Pancreas (tissue), 10 donors: ENCODE measurements at places on chromosomes 7 and 10. TPM values are rescaled to one million over a fixed set of nuclear protein-coding genes. Genes with fewer than 3 reads are reported as not detected.
A peak's percentile ranks its signal among the peaks of the same experiment; 100 is the strongest.

The CHPF2 gene
- 14.7 TPM for total RNA-seq

The CABCOCO1 gene
- total RNA-seq, result not detected

The CTAGE15 gene
- total RNA-seq, result 0.40 TPM

The TCERG1L gene
- total RNA-seq, result 0.39 TPM

The LRRC18 gene
- total RNA-seq, result not detected

The PRRT4 gene
- total RNA-seq, result 0.75 TPM

The SMKR1 gene
- total RNA-seq, result 0.98 TPM

The NOS3 gene
- total RNA-seq, result 1.0 TPM

The PNLIP gene
- total RNA-seq, result 6,750 TPM

GRCh38 chr10:26391701-26392695 lies 46.1 kb upstream of the APBB1IP start:
- no peaks in the 10 kb centered on the region for H3K4me1 ChIP-seq

DNA sequence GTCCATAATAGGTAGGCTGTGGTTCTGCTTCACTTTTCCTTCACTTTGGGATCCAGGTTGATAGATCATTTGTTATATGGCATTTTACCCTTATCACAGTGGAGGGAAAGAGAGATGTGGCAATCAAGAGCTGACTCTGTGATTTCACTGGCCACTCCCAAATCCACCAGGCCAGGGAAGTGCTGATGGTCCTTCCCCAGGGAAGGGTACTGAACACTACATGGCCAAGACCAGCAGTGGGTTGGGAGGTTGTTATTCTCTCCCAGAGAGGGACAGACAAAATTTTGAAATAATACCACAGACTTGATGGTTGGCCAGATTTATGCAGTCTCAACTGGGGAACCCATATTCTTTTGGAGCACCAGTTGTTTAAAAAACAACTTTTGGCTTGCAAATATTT lies 102.5 kb downstream of the SND1 start:
- no peak overlapping the region for H3K4me3 ChIP-seq
- H3K36me3 ChIP-seq, result no peaks in the 10 kb centered on the region
- peaks cover 3% of the 10 kb centered on the region for H3K4me1 ChIP-seq
- no peaks in the 10 kb centered on the region for H3K27me3 ChIP-seq
- no peak for DNase-seq

DNA sequence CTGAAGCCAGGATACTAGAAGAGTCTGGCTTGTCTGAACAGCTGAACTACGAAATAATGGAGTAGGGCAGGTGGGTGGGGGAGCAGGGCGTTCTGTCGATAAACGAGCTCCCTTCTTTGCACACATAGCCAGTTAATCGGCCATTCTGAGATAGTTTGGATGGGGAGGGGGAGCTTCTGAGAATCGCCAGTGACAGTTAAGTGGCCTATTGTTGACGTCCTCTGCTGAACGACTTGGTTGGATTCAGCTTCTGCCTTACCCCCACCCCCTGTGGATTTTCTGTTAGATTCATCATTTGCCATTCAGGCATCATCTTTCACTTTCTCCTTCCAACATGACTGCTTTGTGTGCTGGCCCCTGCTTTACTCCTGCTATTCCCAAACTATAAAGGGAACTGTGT lies 520 bp downstream of the CPA5 start:
- H3K4me3 ChIP-seq, result no peak overlapping the region
- no peaks in the 10 kb centered on the region for H3K36me3 ChIP-seq

- H3K36me3 ChIP-seq, result no peaks in the 10 kb centered on the region
- no peaks in the 10 kb centered on the region for H3K27me3 ChIP-seq
- H3K27ac ChIP-seq, result no peak overlapping the region
- DNase-seq, result no peak
- H3K4me1 ChIP-seq, result no peaks in the 10 kb centered on the region
Measured at GRCh38 chr7:97377713-97378112, 260.2 kb downstream of the SDHAF3 start.

DNA sequence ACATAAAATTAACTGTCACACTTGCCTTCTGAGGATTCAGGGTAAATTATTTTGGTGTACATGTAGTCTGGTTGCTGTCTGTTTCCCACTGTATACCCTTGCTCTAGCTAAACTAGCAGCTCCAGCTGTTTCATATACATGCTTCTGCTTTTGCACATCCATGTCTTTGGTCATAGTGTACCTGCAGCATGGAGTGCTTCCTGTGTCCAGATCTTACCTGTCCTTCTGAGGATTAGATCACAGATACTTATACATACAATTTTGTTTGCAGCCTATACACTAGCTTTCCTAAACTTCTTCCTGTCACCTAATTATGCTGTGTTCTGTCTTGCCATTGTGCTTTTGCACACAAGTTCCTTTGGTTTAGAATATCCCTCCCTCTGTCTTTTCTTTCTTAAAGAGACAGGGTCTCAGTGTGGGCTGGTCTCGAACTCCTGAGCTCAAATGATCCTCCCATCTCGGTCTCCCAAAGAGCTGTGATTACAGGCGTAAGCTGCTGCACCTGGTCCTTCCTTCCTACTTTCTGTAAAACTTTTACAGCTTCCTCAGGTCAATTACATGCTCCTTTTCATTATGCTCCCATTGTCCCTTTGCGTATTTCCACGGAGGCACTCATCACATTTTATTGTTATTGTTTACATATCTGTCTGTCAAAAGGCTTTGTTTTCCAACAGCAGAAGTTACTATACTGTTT lies 33.8 kb downstream of the TPST1 start:
- peak overlapping the region; percentile 58 for H3K27ac ChIP-seq
- peaks cover 21% of the 10 kb centered on the region for H3K4me1 ChIP-seq
- no peaks in the 10 kb centered on the region for H3K27me3 ChIP-seq
- no peak overlapping the region for H3K4me3 ChIP-seq
- DNase-seq, result no peak
- no peaks in the 10 kb centered on the region for H3K36me3 ChIP-seq

- H3K4me1 ChIP-seq, result no peaks in the 10 kb centered on the region
- H3K27ac ChIP-seq, result no peak overlapping the region
- H3K4me3 ChIP-seq, result no peak overlapping the region
- H3K36me3 ChIP-seq, result no peaks in the 10 kb centered on the region
- no peaks in the 10 kb centered on the region for H3K27me3 ChIP-seq
Measured at GRCh38 chr7:96546426-96546825, 163.2 kb downstream of the SEM1 start.

- H3K36me3 ChIP-seq, result no peaks in the 10 kb centered on the region
- no peaks in the 10 kb centered on the region for H3K4me1 ChIP-seq
- no peak overlapping the region for H3K27ac ChIP-seq
- no peak for DNase-seq
- H3K27me3 ChIP-seq, result peaks cover 5% of the 10 kb centered on the region
Measured at GRCh38 chr10:129879655-129880054, 84.4 kb downstream of the EBF3 start.

- no peak for DNase-seq
- no peak overlapping the region for H3K27ac ChIP-seq
- no peak overlapping the region for H3K4me3 ChIP-seq
- no peaks in the 10 kb centered on the region for H3K4me1 ChIP-seq
- no peaks in the 10 kb centered on the region for H3K27me3 ChIP-seq
Measured at GRCh38 chr10:4512671-4513240, 313.3 kb upstream of the AKR1E2 start.

GRCh38 chr10:110324805-110325280 lies 20.1 kb upstream of the SMNDC1 start:
- no peak overlapping the region for H3K4me3 ChIP-seq
- no peaks in the 10 kb centered on the region for H3K4me1 ChIP-seq
- H3K27me3 ChIP-seq, result no peaks in the 10 kb centered on the region
- no peak for DNase-seq

DNA sequence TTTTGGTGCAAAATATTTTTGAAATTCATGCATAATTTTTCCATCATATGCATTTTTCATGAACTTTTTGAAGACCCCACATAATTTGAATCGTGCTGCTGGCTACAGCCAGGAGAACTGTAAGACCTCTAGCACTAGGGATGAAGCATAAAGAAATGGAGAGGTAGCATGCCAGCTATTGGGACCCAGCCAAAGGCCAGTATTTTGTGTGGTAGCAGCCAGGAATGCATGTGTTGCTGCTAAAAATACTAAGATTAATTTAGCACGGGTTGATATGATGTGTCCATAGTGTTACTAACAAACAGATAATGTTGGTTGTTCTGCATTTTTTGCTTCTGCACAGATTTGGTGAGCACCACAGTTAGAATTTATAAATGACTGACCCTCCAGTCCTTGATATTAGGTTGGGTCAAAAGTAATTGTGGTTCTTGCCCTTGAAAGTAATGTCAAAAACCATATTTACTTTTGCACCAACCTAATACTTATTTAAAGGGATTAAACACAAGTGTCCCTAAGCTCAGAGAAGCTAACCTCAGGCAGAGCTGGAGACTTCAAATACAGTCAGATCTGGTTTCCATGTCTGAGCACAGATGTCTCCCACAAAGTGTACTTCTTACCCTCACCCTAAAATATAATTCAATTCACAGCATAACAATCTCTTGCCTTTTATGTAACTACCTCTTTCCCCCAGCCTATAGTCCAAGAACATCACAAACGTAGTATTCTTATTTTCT lies 54.1 kb upstream of the NPSR1 start:
- DNase-seq, result no peak
- H3K4me3 ChIP-seq, result no peak overlapping the region
- H3K4me1 ChIP-seq, result no peaks in the 10 kb centered on the region
- no peaks in the 10 kb centered on the region for H3K27me3 ChIP-seq
- H3K27ac ChIP-seq, result no peak overlapping the region

- no peaks in the 10 kb centered on the region for H3K27me3 ChIP-seq
- no peak overlapping the region for H3K4me3 ChIP-seq
- H3K27ac ChIP-seq, result peak overlapping the region; percentile 94
- peaks cover 25% of the 10 kb centered on the region for H3K4me1 ChIP-seq
- DNase-seq, result peak; percentile 89
- no peaks in the 10 kb centered on the region for H3K36me3 ChIP-seq
Measured at GRCh38 chr10:5944389-5945189, 32.8 kb downstream of the IL15RA start.

DNA sequence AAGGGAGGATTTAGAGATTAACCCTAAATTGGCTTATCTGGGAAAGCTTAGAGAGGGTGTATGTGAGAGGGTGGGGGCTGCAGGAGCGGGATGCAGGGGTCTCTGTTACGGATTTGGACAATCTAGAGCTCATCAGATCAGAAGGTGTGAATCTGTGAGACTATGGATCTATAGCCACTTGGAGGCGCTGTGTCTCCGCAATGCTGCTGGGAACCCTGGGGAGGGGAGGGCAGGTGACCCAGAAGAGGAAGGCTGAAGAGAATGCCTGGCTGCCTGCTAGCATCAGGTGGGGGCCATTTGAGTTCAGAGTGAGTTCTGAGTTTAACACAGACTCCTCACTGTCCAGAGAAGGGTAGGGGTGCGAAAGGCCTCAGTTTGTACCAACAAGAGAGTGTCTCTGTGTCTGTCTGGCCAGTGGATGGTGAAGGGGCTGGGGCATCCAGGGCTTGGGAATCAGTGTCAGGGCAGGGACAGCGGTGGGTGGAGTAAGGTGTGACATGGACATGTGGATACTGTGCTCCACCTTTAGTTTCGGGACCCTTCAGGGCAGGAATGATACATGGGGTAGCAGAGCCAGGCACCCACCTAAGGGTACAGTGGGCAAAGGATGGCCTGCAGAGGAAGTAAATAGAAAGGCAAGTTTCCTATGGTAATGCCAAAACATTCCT lies 187.3 kb upstream of the PRSS58 start:
- H3K27me3 ChIP-seq, result no peaks in the 10 kb centered on the region
- no peak overlapping the region for H3K27ac ChIP-seq
- no peak for DNase-seq

- H3K27me3 ChIP-seq, result no peaks in the 10 kb centered on the region
- DNase-seq, result no peak
- H3K4me1 ChIP-seq, result no peaks in the 10 kb centered on the region
- H3K4me3 ChIP-seq, result no peak overlapping the region
Measured at GRCh38 chr10:26448706-26449435, 10.7 kb downstream of the APBB1IP start.

- H3K4me3 ChIP-seq, result no peak overlapping the region
- no peaks in the 10 kb centered on the region for H3K36me3 ChIP-seq
Measured at GRCh38 chr10:76784076-76784475, 853.5 kb downstream of the KCNMA1 start.

DNA sequence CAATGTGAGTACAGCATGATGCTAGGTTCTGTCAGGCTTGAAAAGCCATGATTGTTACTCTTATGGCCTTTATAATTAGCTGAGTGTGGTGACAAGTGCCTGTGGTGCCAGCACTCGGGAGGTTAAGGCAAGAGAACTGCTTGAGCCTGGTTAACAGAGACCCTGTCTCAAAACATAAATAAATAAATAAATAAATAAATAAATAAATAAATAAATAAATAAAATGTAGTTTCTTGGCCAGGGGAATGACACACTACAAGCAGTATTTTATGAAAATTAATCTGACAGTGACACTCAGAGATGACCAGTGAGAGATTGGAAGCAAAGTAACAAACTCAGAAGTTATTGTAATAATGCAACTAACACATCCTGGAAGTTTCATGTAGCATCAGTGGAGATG lies 2.3 kb upstream of the MORN4 start:
- no peaks in the 10 kb centered on the region for H3K4me1 ChIP-seq
- no peaks in the 10 kb centered on the region for H3K27me3 ChIP-seq
- DNase-seq, result no peak

GRCh38 chr7:37070031-37070430 lies 345.7 kb upstream of the AOAH start:
- DNase-seq, result no peak
- H3K27ac ChIP-seq, result no peak overlapping the region

DNA sequence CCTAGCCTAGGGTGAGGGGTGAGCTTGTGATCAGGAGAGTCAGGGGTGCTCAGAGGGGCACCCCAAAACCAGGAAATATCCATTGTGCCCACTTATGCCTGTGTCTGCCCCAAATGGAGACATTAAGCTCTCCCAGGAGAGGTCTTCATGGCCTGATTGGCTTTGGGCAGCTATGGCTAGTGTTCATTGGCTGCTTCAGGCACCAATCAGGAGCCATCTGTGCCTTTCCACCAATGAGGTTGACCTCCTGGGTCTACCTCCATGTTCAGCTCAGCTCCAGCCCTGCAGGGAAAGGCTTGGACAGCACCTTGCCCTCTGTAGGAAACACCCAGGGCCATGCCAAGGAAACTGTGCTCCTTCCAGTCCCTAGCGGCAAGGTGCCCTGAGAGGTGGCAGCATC lies 23.9 kb upstream of the HSPB1 start:
- no peak overlapping the region for H3K4me3 ChIP-seq
- H3K36me3 ChIP-seq, result no peaks in the 10 kb centered on the region
- no peaks in the 10 kb centered on the region for H3K4me1 ChIP-seq
- no peaks in the 10 kb centered on the region for H3K27me3 ChIP-seq
- no peak for DNase-seq
- H3K27ac ChIP-seq, result no peak overlapping the region

DNA sequence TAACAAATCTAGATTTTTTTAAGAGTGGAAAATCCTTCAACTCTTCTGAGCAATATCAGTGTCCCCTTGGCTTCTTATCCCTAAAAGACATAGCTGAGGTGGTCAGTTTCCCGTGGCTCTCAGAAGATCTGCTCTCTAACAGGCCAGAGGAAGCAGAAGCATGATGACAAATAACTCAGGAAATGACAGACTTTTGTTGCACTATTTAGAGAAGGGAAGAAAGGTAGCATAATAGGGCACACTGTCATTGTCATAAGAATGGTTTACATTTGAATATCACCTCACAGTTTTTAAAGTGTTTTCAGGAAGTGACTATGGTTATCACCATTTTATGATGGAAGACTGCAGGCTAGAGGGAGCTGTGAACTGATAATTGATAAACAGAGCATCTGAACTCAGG lies 33.6 kb upstream of the RAPGEF5 start:
- H3K4me3 ChIP-seq, result no peak overlapping the region
- H3K27me3 ChIP-seq, result no peaks in the 10 kb centered on the region
- no peak for DNase-seq
- H3K27ac ChIP-seq, result no peak overlapping the region

- no peaks in the 10 kb centered on the region for H3K27me3 ChIP-seq
- DNase-seq, result no peak
- H3K27ac ChIP-seq, result no peak overlapping the region
- no peaks in the 10 kb centered on the region for H3K36me3 ChIP-seq
Measured at GRCh38 chr10:46098386-46098785, 52.3 kb upstream of the MSMB start.

- H3K27me3 ChIP-seq, result no peaks in the 10 kb centered on the region
- H3K36me3 ChIP-seq, result no peaks in the 10 kb centered on the region
- DNase-seq, result no peak
Measured at GRCh38 chr10:43857206-43857930, 208.7 kb upstream of the ZNF32 start.
